ENCODE measurements at places on chromosomes 1 and 21.

DNA sequence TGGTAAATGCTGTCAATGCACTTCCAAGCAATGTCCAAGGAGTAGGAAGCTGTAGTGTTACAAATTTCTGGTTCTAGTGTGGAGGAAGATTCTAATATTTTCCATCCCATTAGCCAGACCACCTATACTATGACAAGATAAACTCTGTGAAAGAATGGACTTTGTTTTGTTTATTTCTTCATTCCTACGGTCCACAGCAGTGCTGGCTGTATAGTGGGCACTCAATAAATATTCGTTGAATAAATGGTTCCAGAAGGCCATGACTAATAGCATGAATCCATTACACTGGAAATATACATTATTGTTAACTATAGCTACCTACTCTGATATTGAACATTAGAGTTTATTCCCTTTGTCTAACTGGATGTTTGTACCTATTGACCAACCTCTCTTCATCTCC is 8.3 kb upstream of the MYSM1 start:
- no peak for DNase-seq

- DNase-seq, result no peak
Measured at GRCh38 chr1:98049370-98050135, 128.7 kb upstream of the DPYD start.

GRCh38 chr1:71307451-71307850 is 226.6 kb upstream of the ZRANB2 start:
- DNase-seq, result no peak

GRCh38 chr21:30240661-30241060 is 24.8 kb upstream of the CLDN8 start:
- no peak for DNase-seq

DNA sequence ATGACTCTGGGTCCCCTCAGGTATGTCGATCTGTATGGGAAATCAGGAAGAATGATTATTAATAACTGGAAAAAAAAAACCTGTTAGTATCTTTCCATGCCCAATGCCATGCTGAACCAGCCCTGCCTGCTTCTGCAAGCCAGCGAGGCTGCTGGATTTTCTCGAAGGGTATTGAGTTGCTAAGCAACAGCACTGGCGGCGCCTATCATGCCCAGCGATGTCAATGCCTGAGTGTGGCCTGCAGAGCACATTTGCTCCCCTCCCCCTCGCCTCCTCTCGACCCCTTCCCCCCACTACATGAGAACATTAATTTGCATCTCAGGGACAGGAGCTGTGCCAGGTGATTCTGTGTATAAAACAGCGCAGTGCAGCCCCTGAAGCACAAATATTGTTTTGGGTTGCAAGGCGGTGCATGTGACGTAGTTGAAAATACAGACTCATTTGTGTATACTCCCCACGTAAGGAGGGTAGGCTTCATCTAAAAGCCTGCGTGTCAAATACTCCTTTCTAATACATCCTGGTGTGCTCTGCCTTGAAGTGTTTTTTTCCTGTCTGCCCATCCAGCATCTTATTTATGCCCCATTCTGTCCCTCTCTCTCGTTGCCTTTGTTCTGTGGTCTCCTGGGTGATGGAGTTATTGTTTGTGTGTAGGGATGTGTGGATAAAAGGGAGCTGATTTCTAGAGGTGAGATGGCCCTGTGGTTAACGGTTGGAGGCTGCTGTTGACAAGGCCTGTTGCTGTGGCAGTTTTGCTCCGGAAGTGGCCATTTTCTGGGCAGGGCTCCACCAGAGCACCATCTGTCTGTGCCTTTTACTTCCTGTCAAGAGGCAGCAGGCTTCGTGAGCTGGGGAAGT is 32.7 kb upstream of the ATP5PO start:
- DNase-seq, result no peak

Measured in coronary artery (tissue), 2 donors.